GM19239 (cell line): ENCODE measurements at places on chromosomes 4 and X.
A peak's percentile ranks its signal among the peaks of the same experiment; 100 is the strongest.

DNA sequence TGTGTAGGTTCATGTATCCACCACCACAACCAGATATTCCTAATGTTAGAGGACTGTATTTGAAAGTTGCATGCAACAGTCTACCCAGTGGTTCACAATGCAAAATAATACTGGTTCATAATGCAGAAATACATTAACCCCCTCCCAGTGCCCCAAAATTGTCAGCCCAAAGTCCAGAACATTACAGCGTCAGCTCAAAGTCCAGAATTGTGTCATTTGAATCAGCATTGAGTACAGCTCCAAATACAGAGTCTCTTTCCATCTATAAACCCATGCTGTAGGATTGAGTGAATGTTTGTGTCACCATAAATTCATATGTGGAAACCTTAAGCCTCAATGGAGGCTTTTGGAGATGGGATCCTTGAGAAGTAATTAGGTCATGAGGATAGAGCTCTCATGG is 54.0 kb downstream of the MCUB start:
- no peak for DNase-seq

- no peak for DNase-seq
Observed at GRCh38 chr4:87530868-87531267, 1.7 kb upstream of the SPARCL1 start.

DNA sequence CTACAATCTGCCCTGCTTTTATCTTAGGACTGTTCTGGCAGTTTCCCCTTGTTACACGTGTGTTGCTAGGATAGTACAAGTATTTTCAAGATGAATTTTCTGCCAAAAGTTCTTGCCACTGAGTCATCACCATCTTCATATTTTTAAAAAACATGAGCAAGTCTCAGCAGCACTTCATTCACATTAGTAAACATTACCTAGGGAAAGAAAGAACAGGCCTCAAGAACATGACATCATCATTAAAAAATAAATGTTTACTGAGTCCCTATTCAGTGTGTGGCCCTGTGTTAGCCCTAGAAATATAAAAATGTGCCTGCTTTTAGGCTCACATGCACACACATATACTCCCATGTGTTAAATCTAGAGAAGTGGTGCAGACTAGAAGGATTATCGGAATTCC is 18.7 kb upstream of the GPC3 start:
- DNase-seq = no peak

- no peak for DNase-seq
Observed at GRCh38 chrX:120315776-120316175, 4.5 kb upstream of the TMEM255A start.

GRCh38 chrX:135707880-135708279 is 5.6 kb upstream of the CT45A1 start:
- DNase-seq = peak; percentile 9

DNA sequence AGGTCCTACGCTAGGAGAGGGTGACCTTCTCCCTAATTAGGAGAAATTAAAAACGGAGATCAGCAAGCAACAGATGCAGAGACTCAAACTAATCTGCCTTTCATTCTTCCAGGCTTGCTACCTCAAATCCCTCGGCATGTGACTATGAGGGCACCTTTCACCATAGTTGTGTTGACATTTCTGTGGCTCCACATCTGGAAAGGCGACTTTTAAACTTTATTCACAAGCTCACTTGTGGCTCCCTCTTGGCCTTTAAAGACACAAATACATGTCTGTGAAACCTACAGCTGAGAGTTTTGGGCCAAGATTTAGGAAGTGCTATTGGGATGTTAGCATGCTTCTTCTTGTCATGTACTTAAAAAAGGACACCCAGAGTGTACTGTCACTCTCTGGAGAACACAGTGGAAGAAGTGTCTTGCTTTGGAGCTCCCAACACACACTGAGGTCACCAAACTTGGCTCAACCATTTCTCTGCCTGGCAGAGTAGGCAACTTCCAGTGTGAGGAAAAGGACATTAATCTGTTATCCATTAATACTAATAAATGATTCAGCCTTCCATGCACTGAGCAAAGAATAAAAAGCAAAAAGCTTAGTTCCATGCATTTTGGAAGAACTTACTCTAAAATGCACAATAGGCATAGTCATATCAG is 60.1 kb downstream of the LDB2 start:
- no peak for DNase-seq

GRCh38 chrX:2751291-2751690 is 549 bp upstream of the XG start:
- no peak for DNase-seq

DNA sequence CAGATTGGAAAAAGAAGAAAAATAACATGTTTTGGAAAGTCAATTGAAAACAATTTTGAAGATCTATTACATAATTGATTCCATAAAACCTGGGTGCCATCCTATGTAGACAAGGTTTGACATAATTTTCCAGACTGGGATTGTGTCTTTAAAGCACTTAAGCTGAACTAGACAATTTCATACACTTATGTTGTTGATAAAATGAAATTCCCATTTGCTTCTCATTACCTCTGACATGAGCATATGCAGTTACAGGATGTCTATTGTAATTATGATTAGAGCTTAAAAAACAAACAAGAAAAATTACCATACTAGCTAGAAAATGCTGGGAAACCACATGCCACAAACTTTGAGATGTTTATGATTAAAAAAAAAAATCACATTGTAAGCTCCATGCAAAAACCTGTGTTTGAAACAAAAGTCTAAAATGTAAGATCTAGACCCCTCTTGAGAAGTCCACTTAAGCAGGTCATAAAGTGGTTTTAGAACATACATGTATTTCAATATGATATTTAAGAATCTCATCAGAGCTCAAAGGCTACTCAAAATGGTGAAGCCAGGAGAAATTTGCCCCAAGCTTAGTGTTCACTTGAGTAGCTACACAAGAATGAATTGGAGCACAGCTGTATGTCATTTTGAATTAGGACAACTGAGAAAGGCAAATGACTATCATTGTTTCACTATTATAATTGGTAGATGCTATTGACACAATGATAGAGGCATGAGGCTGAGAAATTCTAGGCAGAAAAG is 181.1 kb upstream of the PABPC4L start:
- no peak for DNase-seq

DNA sequence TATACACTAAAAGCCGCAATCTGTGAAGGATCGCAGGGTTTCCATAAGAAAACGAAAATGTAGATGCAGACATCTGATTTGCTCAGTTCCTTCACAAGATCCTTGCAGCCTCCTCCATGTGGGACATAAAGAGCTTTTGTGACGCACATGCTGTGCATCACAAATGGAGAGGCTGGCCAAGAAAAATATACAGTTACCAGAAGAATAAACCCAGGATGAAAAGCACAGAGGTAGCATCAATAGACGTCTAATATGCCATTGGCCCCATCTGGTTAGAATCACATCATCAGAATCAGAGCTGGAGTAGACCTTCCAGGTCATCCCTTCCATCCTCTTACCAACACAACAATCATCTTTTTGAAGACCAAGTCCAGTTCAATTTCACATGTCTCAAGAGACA is 517.4 kb downstream of the RAB28 start:
- no peak for DNase-seq

- DNase-seq = no peak
Observed at GRCh38 chr4:56640621-56641493, 40.2 kb downstream of the HOPX start.

GRCh38 chr4:105710678-105711077 is 2.1 kb downstream of the GSTCD start:
- DNase-seq = no peak

DNA sequence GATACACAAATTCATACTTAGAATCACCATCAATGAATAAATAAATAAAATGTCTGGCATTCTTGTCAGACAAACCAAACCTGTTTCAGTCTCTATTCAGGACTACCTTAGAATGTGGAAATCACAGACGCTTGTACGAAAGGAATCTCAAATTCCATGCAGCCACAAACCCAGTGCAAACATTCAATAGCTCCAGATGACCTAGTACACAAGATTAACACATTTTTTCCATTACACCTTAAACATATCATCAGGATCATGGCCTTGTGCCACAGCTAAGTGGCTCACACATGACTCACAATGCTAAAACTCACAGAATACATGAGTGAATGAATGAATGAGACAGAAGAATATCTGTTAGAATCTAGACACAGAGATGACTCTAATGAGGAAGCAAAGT is 134.2 kb downstream of the PWWP3B start:
- DNase-seq = no peak

- DNase-seq = no peak
Observed at GRCh38 chrX:125998432-125998831, 167.7 kb downstream of the DCAF12L2 start.

GRCh38 chr4:12852338-12853307 is 631.5 kb downstream of the RAB28 start:
- DNase-seq = no peak

DNA sequence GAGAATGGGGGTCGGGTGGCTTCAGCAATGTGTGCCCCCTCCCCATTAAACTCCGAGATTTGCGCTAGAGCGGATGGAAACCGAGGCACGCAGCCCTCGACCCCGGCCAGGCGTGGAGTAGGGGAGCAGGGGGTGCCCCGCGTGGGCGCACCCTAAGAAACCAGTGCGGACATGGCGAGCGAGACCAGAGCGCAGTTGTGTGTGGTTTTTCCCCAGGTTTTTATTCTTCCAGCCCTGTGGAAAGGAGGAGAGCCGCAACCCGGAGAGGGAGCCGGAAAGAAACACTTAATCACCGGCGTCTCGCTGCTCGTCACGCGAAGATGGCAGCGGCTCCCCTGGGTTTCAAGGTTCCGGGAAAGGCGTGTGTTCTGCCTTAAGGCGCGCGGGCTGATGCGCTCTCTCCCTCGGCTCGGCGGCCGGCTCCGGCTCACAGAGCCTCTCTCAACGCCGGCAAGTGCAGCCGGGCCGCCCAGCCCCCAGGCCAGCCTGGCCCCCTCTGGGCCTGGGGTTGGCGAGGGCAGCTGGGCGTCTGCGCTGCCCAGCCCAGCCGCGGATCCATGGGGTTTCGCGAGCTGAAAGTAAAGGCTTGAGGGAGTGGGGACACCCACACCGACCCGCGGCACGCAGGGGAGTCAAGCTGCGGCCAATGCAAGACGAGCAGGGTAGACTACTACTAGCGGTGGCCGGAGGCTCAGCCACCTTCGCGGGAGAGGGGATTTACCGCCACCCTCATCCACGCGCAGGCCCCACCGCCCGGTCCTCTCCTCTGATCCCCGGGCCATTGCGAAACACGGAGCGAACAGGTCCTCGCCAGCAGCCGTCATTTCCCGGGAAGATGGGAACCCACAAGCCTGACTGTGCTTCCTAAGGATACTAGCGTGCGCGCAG is 74.0 kb upstream of the BCOR start:
- DNase-seq = no peak

DNA sequence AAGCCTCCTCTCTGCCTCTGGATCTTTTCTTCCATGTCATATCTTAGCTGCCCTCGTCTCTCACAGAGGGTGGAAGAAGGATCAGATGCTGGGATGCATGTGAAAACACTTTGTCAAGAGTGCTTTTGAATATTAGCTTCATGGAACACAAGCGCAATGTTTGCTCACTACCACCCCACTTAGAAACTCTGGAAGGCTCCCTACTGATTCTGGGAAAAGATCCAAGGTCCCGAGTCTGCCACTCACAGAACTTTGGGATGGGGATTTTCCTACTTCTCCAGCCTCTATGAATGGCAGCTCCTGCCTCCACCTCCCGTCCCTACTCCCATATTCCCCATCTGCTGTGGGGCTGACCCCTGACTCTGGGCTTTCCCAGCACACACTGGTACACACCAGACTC is 40.2 kb upstream of the CRMP1 start:
- DNase-seq = no peak

GRCh38 chr4:2583517-2583916 is 47.1 kb downstream of the FAM193A start:
- no peak for DNase-seq

DNA sequence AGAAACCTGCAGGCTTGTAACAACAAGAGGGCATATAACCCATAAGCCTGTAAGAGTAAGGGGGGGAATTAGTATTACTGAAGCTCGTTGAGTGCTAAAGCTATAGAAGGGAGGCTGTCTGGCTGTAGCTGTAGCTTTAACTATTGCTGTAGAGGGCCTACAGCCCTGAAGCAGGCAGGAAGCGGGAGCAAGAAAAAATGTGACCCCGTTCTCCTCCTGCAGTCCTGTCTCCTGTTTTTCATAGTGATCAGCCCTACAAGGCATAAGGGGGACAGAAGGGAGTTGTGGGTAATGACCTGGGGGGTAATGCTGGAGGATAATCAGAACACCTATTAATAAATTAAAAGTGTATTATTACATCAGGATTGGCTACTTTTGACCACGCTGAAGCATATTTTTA is 206.9 kb upstream of the MAB21L2 start:
- no peak for DNase-seq

DNA sequence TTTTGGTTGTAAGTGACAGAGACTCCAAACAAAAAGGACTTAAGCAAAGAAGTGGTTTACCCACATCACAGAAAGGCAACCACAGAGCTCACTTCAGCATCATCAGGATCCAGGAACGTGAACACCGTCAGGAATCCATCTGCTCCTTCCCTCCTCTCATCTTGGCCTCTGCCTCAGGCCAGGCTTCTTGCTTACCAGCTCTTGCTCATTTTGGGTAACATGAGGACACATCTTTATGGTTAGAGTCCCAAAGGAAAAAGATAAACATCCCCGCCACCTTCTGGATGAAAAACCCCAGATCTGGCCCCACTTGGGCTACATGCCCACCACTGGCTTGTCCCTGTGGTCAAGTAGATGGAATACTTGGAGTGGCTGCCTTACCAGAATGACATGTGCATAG is 176.8 kb upstream of the RPL34 start:
- no peak for DNase-seq

GRCh38 chr4:72843466-72843865 is 226.1 kb downstream of the COX18 start:
- DNase-seq = no peak

DNA sequence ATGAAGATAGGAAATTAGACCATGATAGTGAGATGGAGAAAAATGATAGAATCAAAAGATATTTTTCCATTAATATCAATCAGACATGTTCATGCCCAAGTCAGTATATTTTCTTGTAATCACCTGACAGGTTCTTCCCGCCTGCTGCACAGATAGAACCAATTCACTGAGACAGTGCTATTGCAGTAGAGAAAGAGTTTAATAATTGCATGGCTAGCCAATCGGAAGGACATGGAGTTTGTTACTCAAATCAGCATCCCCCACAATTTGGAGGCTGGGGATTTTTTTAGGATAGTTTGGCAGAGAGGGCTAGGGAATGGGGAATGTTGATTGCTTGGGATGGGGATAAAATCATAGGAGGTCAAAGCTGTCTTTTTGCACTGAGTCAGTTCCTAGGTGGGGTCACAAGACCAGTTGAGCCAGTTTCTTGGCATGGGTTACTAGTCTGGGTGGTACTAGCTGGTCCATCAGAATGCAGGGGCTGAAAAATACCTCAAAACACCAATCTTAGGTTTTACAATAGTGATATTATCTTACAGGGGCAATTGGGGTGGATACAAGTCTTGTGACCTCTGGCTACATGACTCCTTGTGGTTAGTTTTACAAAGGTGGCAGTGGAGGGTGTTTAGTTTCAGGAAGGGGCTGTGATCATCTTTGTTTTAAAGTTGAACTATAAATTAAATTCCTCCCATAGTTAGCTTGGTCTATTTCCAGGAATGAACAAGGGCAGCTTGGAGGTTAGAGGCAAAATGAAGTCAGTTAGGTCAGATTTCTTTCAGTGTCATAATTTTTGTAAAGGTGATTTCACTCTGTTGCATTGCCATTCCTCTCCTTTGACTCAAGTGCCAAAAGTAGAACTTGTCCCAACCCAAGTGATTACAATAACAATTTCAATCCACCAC is 100.3 kb upstream of the PDE5A start:
- DNase-seq = no peak

GRCh38 chrX:115363372-115363771 is 73.9 kb downstream of the LUZP4 start:
- no peak for DNase-seq
